Esophagus squamous epithelium (tissue), 5 donors: ENCODE measurements at places on chromosomes 1 and 21.

GRCh38 chr1:236064674-236065508 lies at the start of gene NID1:
Gene NID1, minus strand, starts transcription at chr1:236065090. Its CDS starts 11 bp downstream, at chr1:236065079.
- no peak for DNase-seq

GRCh38 chr1:57795886-57796285 lies 372.0 kb upstream of the DAB1 start:
- DNase-seq, result no peak

- no peak for DNase-seq
Observed at GRCh38 chr1:104466068-104466467, 716.4 kb downstream of the AMY1C start.

- no peak for DNase-seq
Observed at GRCh38 chr1:243708210-243708609, 141.8 kb downstream of the AKT3 start.

GRCh38 chr1:230114237-230114651 lies 47.2 kb downstream of the GALNT2 start:
- DNase-seq, result no peak

DNA sequence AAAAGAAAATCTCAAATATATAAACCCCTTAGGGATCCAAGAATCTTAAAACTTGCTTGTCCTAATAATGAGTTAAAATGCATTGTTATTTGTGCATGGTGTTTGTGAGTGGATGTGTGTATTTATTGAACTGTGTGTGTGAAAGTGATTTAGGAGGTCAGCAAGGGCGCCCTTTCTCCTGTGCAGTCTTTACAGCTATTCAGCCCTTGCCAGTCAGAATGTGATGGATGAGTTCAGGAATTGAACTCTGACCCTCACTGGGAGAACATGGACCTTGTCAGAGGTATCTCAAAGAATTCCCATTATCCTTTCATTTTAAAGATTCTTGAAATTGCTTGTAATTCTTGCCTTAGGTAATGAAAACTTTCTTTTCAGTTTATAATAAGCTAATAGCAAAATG lies 493.0 kb upstream of the ADGRL4 start:
- no peak for DNase-seq

- DNase-seq, result no peak
Observed at GRCh38 chr1:52386458-52386857, 17.8 kb downstream of the ORC1 start.

- DNase-seq, result no peak
Observed at GRCh38 chr1:5734996-5735395, 257.2 kb downstream of the NPHP4 start.

DNA sequence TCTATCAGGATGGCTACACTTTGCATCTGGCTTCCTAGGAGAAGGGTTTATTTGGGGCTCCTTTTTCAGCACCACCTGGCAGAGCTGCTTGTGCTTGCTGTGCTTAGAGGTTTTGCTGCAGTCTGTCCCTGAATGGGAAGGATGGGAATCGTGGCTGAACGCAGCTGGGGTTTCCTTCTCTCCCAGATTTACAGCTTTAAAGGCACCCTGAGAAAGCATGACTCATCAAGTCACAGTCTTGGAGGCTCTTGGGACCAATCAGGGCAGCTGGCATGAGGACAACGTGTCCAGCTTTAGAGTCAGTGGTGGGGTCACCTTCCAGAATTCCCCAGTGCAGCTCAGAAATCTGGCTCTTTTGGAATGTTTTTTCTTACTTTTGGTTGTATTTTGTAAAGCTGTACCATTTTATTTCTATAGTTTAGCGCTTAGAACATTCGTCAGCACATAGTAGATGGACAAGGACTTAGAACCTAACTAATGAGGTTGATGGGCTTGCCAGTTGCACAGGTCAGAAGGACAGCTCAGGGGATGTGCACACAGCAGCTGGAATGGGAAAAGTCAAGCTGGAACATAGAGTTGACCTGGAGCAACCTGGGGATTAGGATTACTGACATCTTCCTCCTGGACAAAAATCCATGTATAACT lies 222.6 kb downstream of the PRDM2 start:
- no peak for DNase-seq

DNA sequence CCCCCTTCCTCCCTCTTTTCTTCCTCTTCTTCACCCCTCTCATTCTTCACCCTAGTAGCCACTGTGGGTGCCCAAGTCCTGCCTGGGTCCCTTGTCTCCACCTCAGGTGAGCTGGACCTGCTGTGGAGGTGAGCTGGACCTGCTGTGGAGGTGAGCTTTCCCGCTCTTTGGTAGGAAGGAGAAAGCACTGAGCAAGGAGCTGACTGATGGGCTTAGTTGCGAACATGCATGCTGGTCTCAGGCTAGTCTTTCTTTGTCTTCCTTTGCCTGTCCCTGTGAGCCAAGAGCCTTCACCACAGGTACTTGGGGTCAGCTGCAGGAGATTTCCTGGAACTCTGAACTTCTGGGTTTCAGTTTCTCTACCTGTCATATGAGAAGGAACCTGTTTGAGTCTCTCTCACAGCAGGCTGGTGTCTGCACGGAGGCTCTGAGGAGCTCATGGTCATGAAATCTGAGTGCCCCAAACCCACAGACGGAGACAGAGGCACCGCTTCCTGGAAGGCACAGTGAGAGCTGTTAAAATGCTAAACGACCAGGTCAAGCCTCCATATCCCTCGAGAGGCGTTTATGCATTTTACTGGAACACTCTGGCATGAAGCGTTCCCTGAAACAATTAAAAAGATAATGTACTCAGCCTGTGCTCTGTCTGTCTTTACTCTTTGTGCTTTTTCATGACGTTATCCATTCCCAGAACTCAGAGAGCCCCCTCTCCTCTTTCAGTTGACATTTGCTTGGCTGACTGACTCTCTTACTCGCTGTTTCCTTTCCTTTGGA lies 69.5 kb downstream of the RHOU start:
- no peak for DNase-seq

DNA sequence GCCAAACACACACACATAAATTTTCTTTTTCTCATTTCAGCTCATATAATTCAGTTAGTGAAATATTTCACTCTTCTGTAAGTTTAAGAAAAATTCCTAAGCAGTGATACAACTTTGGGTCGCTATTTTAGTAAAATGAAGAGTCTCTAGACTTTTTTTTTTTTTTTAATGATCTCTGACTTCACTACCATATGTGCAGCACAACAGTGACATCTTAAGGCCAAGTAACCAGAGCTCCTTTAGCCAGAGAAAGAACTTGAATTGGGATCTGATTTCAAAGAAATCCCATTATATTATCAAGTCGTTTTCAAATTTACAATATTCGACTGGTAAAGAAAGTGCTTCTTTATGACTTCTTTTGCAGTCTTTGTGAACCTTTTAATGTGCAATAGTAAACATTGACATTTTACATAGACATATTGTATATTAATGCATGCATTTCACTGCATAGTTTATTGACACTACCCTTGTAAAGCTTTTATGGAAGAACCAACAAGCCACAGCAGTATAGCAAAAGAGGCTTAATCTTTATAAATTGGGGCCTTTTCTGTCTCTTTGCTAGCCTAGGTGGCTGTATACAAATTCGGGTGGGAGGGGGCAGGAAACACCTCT lies 62.2 kb downstream of the LRRC40 start:
- no peak for DNase-seq

GRCh38 chr1:24656046-24656445 lies 12.9 kb downstream of the SRRM1 start:
- DNase-seq, result no peak

DNA sequence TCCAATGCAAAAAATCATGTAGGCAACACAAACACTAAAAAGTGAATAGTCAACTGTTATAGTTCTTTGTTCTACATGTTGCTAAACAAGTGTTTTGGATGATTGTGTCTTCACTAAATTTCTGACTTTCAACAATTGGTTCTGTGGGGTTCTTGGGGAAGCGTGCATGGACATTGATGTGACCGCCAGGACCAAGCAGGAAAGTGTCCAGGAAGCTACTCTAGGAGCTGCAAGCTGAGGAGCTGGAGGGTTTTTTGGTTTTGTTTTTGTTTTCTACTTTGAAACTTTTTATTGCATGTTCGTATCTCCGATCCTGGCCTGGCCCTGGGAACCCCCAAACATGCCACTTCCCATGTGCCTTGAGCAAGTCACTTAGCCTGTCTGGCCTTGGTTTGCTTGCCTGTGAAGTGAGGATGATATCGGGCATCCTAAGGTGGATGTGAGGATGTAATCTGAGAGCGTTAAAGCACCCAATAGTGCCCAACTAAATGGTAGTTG lies 8.0 kb downstream of the TMPRSS3 start:
- DNase-seq, result no peak

- DNase-seq, result no peak
Observed at GRCh38 chr1:232909752-232910151, 40.7 kb upstream of the NTPCR start.

- DNase-seq, result no peak
Observed at GRCh38 chr1:227191607-227192006, 126.7 kb downstream of the CDC42BPA start.

- DNase-seq, result no peak
Observed at GRCh38 chr1:46903481-46903880, 37.8 kb downstream of the CYP4A11 start.

DNA sequence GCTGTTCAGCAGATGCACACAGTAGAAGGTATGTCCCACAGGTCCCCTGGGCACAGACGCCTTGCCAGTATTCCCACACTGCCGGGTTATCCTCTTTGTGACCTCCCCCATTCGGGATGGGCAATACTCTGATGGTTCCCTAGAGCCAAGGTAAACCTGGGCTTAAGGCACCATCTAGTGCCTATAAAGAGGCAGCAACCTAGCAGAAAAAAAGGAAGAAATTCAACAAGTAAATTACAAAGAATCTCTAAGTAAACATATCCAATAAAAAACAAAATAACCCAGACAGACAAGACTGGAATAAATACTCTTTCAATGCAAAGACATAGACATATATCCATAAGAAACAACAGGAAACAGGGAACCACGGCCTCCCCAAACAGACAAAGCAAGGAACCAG lies 39.4 kb downstream of the HSF2BP start:
- DNase-seq, result no peak

DNA sequence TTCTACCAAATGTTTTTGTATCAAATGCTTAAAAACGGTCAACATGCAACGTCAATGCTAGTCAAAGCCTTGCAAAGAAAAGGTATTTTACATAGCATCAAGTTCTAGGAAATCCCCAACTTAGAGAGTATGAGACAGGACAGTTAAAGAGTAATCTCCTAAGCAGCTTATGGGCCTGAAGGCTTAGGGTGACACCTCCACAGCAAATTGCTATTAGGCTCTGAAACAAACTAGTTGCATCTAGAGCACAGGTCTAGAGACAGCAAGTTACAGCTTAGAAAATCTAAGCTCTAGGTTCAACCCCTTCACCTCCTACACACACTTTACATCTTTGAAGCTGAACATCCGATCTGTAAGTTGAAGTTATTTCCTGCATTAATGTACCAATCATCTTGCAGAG lies 13.7 kb downstream of the PABPC4 start:
- DNase-seq, result no peak

DNA sequence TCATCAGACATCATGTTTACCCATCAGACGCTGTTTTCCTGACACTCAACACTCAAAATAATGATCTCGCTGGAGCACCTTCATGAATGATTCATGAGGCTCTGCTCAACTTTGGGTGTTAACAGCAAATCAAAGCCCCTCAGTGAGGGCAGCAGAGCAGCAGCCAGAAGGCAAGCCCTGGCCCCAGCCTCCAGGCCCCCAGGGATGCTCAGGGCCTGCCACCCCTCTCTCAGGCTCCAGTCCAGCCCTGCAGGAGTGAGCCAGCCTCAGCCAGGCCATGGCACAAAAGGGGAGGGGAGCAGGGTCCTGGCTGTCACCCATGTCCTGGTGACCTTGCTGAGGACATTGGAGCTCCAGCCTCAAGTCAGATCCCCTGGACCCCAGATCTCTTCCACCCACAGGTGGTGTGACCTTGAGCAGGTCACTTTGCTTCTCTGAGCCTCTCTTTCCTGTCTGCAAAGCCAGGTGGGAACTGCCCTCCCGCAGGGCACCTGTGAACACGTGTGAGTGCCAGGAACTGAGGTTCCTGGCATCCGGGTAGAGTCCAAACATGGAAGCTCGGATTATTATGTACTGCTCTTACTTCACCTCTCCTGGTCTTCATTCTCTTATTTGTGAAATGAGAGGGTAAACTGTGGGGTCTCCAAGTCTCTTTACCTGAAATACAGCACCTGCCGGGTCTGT lies 161.6 kb upstream of the VAMP3 start:
- DNase-seq, result no peak

DNA sequence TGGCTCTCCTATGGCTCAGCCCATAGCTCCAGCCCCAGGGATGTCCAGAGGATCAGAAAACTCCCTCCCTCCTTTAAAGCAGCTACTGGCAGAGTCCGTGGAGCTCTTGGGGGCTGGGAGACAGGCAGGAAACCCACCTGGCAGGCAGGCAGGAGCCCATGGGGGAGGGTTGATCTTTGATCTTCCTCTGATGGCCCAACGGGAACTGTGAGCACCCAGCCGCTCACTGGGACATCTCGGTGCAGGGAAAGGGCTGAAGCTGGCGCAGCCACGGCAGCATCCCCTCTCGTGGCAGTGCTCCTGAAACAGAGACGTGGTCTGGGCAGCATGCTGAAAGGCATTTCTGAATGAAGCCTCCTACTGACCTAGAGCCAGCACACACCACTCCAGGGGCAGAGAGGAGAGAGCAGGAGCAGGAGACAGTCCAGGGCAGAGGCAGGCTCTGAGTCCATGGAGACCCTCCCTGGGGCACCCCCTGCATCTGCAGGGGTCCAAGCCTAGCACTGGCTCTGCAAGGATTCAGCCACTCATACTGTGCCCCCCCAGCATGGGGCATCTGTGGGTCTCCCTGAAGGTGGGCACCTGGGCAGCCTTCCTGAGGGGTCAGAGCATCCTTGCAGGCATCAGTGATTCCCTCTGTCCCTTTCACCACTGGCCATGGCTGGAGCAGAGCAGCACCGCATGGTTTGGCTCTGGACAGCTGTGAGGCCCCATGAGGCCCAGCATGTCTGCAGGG lies 4.9 kb upstream of the SLX9 start:
- no peak for DNase-seq

GRCh38 chr1:34320053-34320669 lies 143.5 kb downstream of the C1orf94 start:
- DNase-seq, result no peak

- no peak for DNase-seq
Observed at GRCh38 chr1:45103534-45103933, 91.5 kb downstream of the UROD start.

DNA sequence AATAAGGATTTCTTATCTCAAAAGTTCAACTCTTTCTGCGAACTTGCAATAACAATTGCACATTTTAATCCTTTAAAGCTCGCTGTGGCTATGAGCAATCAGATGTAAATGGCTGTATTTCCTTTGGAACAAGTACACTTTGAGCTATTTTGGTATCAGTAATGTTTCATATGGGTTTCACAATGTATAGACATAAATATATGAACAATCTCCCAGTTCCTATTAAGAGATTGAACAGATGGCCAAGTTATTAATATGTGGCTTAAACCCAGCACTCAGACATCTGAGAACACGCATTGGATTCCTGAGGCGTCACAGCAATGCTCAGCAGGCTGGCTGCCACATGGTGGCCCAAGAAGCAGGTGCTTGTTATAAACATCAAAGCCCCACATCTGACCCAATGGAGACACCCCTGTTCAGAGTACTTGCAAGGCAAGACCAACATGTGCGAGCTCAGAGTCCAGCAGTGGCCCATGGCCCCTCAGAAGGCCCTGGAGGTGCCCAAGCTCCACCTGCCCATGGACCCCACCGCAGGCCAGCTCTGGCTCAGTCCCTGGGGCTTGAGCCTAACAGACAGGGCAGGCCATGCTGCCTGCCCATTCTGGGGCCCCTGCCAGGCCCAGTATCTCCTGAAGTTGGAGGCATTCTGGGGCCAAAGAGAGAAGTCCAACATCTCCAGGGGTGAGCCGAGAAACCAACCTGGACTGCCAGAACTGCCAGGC lies 23.7 kb downstream of the PSMG1 start:
- DNase-seq, result no peak
